Mucosa of descending colon (tissue), 3 donors: ENCODE measurements at places on chromosomes 3 and 15.

DNA sequence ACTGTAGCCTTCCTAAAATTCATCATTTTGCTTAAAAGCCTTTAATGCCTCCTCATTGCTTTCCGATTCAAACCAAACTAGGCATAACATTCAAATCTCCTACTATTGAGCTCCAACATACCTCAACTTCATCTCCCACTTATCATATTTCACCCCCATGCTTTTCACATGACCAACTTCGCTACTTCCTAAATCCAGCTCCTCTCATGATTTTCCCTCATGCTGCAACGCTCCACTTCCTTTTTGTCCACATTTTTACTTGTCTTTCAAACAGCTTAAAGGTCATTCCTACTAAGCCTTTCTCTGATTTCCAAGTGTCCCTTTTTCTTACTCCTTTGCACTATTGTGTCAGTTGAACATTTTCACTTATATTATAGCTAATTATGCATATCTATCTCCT, 20.3 kb upstream of the ANXA2 start:
- DNase-seq: no peak

DNA sequence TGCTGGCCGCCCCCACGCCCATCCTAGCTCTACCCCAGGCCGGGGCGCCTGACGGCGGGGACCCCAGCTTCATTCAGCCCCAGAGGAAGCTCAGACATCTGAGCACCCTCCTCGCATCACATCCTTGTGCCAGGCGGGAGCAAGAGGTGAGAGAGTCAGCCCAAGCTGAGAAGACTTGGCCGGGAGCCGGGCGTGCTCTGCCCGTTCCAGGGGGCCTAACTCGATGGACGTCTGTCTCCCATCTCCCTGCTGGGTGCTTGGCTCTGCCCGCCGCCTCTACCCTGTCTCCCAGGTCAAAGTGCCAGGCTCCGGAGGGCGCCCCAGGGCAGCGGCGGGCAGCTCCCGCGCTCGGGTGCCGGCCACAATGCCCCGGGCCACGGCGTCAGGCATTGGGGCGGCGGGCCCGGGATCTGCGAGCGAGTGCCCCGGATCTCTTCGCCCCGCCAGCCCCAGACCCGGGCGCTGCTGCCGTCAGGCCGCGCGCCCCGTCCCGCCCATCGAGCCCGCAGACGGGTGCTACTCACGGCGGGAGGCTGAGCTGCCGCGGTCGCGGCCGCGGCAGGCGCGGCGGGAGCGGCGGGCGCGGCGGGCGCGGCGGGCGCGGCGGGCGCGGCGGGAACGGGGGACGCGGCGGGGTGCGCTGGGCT, 388 bp downstream of the DAPK2 start:
- peak; percentile 46 for DNase-seq

DNA sequence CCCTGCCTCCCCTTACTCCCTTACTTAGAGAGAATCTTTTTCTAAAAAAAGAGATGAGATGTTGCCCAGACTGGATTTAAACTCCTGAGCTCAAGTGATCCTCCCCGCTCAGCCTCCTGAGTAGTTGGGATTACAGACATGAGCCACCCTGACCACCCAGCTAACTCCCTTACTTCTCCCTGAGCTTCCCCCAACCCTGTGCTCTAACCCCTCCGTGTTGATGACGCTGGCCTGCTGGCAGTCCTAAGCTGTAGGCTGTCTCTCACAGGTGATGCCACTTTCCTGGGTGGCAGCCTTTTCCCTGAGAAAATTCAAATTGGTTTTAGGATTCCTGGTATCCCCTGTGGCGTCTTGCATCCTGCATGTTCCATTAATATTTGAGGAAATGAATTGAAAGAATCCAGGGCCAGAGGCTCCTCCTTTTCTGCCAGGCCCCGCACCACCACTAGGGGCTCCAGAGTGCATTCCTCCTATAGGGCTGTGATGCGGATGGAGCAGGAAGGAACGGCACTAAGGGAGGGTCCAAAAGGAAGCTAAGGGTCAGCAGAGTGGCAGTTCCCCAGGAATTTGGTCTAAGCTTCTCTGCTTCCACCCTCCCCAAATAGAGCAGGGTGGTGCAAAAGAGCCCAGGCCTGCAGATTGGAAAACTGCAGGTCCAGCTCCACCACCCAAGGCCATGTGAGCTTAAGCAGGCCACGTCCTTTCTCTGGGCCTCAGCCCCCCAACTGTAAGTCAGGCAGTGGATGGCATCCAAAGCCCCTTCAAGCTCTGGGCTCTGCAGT, 101.1 kb downstream of the DAPK2 start:
- peak; percentile 73 for DNase-seq

DNA sequence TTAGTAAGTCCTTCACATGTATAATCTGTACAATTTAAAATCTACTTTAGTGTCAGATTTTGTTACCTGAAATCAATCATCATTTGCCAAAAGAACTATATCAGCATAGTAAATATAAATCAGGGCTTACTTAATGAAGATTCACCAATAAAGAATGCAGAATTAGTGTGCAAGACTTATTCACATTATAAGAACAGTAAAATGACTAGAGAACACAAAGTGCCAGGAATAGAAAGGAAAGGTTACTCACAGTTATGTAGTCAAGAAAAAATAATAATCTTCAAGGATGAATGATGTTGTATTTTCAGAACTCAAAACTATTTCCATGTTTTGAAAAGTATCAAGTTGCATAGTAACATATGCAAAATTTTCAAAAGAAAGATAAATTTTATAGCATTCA, 891.9 kb downstream of the ROBO1 start:
- no peak for DNase-seq

- DNase-seq: no peak
Observed at GRCh38 chr3:169195672-169196071, 467.8 kb downstream of the MECOM start.

- no peak for DNase-seq
Observed at GRCh38 chr3:67561667-67562394, 92.6 kb downstream of the SUCLG2 start.

GRCh38 chr3:129687586-129688125, 81.2 kb upstream of the PLXND1 start:
- DNase-seq: no peak

DNA sequence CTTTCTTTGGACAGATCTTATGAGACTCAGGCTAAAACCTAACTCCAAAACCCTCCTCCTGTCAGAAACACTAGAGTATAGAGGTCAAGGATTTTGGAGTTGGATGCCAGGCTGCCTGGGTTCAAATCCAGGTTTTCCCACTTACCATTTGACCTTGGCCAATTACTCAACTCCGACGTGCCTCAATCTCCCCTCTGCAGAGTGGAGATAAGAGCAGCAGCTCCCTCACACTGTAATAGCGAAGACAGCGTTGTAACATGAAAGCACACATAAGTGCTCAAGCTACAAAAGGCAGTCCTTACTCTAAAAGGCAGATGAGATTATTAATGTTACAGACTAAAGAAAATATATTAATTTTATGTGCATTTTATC, 90.1 kb downstream of the IGF2BP2 start:
- DNase-seq: no peak

- no peak for DNase-seq
Observed at GRCh38 chr15:70703096-70703878, 60.1 kb downstream of the UACA start.
